ENCODE measurements at places on chromosomes 6 and 20.

DNA sequence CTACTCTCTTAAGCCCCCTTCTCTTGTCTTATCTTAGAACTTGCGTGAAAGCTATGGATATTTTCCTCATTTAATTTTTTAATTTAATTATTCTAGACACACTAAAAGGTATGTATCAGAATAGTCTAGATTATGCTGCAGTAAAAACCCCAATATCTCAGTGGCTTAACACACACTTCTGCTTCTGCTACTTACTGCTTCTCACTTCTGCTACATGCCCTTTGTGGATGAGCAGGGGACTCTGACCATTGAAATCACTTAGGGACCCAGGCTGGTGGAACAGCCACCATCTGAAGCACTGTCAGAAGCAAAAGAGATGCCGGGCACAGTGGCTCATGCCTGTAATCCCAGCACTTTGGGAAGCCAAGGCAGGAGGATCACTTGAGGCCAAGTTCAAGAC, 27.2 kb upstream of the SCUBE3 start:
- DNase-seq, result no peak

- DNase-seq, result no peak
These were observed 963.3 kb downstream of the KIF16B start for GRCh38 chr20:15609921-15610320.

- DNase-seq, result no peak
These were observed 4.6 kb upstream of the CPXM1 start for GRCh38 chr20:2804852-2805688.

DNA sequence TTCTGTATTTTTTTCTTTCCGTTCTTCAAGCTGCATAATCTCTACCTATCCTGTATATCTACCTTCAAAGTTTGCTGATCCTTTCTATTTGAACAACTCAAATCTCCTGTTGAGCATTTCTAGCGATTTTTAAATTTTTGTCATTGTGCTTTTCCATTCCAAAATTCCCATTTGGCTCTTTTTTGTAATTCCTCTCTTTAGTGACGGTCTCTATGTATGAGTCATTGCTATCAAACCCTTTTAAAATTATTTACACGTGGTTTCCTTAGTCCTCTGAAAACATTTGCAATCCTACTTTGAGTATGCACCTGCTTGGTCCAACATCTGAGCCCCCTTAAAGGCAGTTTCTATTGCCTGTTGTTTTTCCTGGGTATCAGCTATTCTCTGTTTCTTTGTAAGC, 100.5 kb upstream of the FOXC1 start:
- no peak for DNase-seq

GRCh38 chr6:130424710-130425109, 58.9 kb downstream of the TMEM200A start:
- no peak for DNase-seq

DNA sequence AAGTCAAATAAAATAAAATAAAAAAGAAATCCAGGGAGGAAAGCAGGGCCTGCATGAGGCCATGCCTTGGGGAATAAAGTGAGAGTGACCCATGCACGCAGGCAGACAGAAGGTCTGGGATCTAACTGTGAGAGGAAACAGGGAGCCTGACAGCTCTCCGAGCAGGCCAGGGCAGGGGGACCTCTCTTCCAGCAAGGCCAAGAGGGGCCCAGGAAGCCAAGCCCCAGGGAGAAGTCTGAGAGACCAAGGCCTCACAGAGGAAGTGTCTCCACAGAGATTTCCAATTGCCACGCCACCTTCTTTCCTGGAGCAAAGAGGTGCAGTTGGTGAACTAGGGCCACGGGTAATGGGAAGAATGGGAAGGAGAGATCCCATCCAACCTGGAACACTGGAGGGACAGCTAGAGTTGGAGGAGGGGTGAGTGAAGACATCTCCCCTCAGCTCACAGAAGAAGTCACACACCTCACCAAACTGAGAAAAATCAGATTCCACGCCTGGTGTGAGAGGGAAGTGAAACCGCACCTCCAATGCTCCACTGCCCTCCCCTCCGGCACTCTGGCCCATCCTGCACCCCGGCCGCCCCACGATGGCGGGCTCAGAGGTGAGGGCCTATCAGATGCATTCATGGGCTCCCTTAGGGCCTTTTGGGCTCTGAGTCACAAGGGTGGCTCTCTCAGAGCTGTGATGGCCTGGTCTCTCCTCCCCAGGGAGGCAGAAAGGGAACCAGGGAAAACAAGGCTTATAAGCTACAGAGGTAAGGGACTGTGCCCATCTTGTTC, 25.1 kb upstream of the TAF8 start:
- no peak for DNase-seq

DNA sequence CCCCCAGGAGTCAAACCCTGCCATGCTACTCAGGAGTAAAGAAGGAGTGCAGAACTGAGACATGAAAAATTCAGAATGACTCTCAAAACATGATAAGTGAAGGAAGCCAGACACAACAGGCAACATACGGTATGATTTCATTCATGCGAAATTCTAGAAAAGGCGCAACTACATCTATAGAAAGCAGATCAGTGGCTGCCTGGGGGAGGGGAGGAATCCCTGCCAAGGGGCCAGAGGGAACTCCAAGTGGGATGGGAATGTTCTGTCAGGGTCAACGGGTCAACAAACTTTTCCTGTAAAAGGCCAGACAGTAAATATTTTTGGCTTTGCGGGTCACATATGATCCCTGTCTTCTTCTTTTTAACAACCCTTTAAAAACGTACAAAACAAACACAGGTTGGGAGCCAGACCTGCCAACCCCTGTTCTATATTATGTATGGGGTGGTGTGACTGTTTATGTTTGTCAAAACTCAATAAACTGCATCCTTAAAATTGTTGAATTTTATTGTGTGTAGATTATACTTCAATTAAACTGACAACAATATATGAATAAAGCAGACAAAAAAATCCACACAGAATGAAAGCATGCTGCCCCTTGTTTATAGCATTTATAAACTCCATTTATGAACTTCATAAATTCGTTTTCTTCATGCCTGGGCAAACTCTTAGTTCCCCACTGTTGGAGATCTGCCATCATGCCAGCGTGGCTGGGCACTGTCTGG, 56.6 kb upstream of the TRAF3IP2 start:
- DNase-seq, result no peak

DNA sequence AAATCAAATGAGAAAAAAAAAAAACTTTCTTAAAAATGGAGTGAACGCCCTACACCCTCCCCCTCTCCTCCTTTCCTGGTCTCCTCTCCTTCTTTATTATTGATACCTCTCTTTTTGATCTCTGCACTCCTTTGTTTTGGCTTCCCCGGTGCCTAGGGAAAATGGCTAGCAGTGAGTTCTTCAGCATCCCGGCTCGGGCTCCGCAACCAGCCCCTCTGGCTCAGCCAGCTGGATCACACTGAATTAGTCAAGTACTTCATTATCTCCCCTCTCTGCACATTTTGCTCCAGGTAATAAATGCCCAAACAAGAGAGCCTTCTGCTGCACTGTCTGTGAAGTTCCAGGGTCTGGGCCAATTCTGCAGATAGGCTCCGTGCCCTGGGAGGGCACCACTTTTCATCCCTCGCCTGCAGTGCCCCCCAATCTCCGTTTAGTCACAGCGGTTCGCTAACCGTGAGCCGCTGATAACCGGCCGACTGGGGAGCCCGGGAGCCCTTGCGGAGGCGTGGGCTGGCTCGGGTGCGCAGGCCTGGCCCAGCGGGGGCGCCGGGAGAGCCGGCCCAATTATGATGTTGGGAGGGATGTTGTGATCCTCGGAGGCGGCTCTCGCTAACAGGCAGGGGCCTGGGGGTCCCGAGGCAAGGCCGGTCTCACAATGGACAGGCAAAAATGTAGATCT, 301.9 kb downstream of the TFAP2A start:
- no peak for DNase-seq

- peak; percentile 29 for DNase-seq
These were observed 68.0 kb downstream of the PLAGL1 start for GRCh38 chr6:143940011-143940597.

- no peak for DNase-seq
These were observed 198.6 kb downstream of the UST start for GRCh38 chr6:148945301-148946021.

- no peak for DNase-seq
These were observed 24.5 kb downstream of the ARID1B start for GRCh38 chr6:156801712-156802111.

DNA sequence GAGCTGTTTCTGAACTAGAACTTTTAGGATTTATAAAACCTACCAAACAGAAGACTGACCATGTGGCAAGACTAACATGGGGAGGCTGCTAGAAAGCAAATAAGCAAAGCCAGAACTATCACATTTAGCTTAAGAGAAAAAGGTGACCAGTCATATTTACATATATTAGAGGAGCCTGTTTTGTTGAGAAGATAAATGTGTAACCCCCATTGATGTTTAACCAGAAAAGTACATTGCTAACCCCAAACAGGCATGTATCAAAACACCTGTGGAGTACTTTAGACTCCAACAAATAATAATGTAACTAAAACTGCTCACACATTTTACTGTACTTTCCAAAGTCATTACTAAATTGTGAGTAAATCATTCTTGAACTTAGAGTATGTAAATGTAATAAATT, 35.0 kb downstream of the AKIRIN2 start:
- DNase-seq, result no peak

DNA sequence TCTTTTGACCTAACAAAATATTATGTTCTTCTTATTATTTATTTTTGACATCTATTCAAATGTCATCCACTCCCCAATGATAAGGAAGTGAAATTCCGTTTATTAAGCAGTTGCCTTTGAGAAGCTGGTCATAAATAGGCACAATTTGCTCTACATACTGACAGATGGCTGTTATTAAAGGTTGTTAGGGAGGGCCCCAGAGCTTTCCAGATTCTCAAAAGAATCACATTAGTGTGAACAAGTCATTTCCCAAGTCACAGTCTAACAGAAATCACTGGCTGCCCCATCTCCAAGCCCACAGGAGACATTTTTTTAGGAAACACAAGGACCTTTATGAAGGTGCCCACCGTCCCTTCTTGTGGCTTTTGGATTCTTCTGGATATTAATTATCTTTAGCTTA, 172.4 kb downstream of the MEI4 start:
- DNase-seq, result no peak

- no peak for DNase-seq
These were observed 8.7 kb upstream of the POU3F2 start for GRCh38 chr6:98825600-98826230.

GRCh38 chr6:34909320-34909883, 20.3 kb downstream of the ANKS1A start:
- no peak for DNase-seq

DNA sequence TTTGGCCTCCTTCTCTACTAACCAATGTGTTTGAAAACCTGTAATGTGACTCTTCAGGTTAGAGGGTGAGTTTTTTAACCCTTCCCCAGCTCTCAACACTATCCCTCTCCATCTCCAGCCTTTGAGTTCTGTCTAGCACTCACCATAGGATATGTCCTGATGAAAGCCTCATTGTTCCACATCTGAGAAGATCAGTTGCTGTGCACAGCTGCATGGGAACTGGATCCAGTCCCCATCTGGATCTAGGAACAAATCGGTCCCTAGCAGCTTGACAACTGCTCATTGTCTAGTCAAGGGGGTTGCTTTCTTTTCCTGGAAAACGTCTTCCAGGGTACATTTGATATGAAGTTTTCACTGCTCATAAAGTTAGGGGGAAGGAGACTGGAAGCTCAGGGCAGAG, 45.4 kb upstream of the AGPAT4 start:
- no peak for DNase-seq

DNA sequence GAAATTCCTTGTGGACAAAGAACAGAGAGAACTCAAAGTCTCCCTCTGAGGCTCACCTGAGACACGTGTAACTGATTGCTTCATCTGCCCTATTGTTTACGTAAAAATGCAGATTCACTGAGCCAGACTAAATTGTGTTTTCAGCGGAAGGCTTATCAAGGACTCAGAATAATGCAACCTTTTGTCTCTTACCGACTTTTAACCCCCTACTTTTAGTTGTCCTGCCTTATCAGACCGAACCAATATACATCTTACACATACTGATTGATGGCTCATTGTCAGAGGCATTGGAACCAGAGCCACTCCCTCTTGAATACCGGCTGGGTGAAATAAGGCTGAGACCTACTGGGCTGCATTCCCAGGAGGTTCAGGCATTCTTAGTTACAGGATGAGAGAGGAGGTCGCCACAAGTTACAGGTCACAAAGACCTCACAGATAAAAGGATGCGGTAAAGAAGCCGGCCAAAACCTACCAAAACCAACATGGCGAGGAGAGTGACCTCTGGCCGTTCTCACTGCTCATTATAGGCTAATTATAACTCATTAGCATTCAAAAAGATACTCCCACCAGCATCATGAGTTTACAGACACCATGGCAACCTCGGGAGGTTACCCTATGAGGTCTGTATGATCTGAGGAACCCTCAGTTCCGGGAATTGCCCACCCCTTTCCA, 95.5 kb upstream of the ZNF184 start:
- DNase-seq, result no peak

DNA sequence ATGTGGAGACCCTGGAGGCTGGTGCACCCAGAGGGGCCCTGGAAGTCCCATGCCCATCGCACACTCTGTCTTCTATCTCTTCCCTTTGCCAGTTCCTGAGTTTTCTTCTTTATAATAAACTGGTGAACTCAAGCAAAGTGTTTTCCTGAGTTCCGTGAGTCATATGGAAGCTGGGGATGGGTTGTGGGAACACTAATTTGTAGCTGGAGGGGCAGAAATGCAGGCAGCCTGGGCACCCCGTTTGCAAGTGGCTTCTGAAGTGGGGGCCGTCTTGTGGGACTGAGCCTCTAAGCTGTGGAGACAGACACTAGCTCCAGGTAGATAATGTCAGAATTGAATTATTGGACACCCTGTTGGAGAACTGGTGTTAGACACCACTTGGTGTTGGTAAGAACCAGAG, 3.2 kb upstream of the PPP1R3G start:
- no peak for DNase-seq

DNA sequence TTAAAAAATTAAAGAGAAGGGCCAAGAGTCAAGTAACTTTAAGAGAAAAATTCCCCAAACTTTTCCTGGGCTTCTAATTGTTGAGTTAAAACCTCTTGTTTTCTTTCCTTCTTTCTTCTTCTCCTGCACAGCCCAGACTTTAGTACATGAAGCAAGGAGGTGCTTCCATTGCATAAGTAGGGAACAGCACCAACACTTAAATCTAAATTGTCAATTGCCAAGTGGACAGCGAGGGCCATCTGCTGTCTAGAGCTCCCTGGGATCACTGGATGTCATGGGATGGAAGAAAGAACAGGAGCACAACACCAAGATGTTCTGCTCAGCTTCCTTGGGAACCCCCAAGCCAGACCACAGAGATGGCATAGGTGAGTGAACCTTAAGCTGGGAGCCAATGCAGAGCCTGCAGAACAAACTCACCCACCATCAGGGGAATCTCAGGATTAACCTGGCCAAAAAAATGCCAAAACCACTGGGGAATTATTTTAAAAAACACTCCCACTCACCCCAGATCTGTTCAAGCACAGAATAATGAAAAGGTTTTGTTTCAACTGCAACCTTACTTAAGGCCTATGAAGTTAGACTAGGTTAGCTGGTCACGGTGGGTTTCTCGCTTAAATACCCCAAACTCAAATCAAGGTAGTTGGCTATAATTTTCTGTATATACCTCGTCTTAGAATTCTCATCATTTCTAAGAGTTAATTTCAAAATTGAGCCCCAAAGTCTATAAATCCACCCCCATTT, 67.8 kb downstream of the TNFRSF21 start:
- DNase-seq, result peak; percentile 12

DNA sequence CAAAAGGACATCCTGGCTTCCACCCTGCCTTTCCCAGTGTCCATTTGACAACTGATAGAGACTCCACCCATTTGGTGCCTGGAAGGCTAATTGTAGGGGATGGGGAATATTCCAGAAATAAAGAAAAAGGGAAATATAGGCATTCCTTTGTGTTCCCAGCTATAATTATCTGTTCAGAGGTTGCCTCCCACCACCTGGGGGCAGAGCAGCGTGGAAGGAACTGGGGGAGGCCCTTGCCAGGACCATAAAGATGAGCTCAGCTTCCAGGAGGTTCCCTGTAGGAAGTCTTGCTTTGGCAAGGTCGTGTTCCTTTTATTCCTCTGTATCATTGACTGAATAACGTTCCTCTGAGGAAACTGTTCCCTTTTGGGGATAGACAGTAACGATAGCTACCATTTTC, 214.7 kb downstream of the TFAP2C start:
- no peak for DNase-seq

Data from Caki2 (cell line).